Endothelial cell of coronary artery (primary cell): ENCODE measurements at places on chromosomes 7 and 10. TPM values are rescaled to one million over a fixed set of nuclear protein-coding genes. Genes with fewer than 3 reads are reported as not detected.

The GBX1 gene
- not detected in 2 replicates for total RNA-seq

The KNDC1 gene
- total RNA-seq: under 0.01 TPM in 1 of 2 replicates, not detected in the other

The PAX4 gene
- not detected in 2 replicates for total RNA-seq

The CDK1 gene
- 19.0 and 40.9 TPM in 2 replicates for total RNA-seq

The GRID2IP gene
- total RNA-seq: under 0.01 TPM in 1 of 2 replicates, not detected in the other

The SCART1 gene
- 0.54 and 1.3 TPM in 2 replicates for total RNA-seq

The SPDYE16 gene
- not detected in 2 replicates for total RNA-seq

The ZNF273 gene
- 1.3 and 3.3 TPM in 2 replicates for total RNA-seq

The FRA10AC1 gene
- total RNA-seq: 4.9 and 10.4 TPM in 2 replicates

The SPDYE9 gene
- total RNA-seq: not detected in 2 replicates

The CDHR3 gene
- 1.3 and 1.7 TPM in 2 replicates for total RNA-seq

The DLG5 gene
- 13.0 and 15.5 TPM in 2 replicates for total RNA-seq

The OR2A42 gene
- total RNA-seq: 0.09 TPM in 1 of 2 replicates, not detected in the other
